Amniotic stem cell (primary cell): ENCODE measurements at places on chromosomes 1 and 21.
A peak's percentile ranks its signal among the peaks of the same experiment; 100 is the strongest.

DNA sequence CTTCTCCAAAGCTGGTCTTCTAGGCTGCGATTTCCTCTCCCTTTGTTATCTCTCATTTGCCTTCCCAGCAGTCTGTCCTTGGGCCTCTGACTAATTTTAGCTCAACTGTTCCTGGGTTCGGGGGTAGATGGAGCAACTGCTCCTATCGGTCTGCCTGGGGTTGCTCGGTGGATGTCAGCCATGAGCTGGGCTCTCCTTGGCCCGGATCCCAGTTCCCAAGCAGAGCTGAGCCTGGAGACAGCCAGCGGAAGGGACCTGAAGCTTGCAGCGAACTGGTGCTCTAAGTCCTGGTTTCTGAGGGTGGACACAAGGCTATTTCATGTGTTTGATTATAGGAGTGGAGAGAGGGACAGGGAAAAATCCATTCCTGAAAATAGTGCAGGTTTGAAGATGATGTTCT lies 423.0 kb downstream of the RPS6KC1 start:
- no peak for DNase-seq

DNA sequence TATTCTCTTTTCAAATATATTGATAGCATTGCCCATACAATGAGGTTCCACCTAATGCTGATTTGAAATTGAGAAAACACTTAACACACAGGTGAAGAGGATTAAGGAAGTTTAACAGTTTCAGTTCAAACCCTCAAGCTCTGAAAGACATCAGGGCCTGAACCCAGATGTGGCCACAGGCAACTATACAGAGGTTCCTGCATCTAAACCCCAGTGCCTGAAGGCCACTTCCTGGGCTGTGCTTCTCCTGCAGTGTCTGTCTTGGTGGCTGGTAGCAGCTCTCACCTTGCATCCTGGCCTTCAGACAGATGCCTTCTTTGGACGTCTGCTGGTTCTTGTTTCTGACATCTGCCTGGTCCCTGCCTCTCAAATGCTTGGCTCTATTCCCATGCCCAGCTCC lies 25.1 kb upstream of the NGF start:
- DNase-seq = no peak

- DNase-seq = peak; percentile 89
Measured at GRCh38 chr1:115829023-115829674, 11.8 kb downstream of the NHLH2 start.

DNA sequence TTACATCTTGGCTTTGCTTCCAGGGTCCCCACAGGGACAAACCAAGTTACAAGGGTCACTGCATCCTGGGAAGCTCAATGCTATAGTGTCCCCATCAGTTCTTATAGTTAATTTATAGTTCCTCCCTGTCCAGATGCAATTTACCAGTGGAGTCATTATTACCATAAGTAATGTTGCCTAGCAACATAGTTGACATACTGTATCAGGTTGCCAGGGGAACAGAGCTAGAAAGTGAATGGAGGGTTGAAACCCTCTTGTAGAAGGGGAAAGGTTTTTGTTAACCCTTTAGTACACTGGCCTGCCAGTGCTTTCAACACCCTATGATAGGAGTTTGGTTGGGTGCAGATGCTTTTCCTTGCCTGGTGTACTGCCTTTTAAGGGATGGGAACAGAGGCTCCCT lies 34.3 kb upstream of the TTC4 start:
- no peak for DNase-seq
